ENCODE measurements at places on chromosomes 3 and 15.

DNA sequence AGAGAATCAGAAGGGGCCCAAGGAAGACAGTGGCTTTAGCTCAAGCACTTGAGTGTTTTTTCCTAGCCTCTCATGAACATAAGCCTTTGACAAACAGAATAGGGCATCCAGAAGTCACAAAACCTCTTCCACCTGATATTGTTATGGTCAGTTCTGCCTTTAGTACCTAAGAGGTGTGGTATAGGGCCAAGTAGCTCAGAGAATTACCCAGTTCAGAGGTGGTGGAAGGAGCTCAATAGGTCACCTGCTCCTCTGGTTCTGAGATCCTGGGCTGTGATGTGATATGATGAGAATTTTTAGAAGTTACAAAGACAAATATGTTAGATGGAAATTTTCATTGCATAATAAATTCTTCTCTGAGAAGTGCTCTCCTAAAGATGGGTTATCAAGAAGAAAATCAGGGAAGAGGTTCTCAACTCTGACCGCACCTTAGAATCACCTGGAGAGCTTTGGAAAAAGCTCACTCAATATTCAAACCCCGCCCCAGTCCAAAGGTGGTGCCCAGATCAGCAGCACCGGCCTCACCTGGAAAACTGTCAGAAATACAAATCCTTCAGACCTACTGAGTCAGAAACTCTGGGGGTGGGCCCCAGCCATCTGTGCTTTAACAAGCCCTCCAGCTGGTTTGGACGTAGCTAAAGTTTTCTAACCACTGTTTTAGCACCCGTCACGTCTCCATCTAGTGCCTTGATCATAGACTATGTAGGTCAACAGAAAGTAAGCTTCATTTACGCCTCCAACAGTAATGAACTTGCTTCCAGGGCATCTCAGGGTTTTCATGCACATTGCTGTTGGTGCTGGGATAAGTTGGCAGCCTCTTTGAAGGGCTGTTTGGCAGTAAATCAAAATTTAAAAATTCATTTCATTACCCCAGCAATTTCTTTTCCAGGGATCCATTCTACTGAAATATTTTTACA lies 101.3 kb downstream of the MYH15 start:
- no peak for DNase-seq

GRCh38 chr3:112127522-112128494 lies 5.2 kb downstream of the GCSAM start:
- no peak for DNase-seq

- no peak for DNase-seq
Observed at GRCh38 chr3:66585520-66586095, 84.8 kb upstream of the LRIG1 start.

DNA sequence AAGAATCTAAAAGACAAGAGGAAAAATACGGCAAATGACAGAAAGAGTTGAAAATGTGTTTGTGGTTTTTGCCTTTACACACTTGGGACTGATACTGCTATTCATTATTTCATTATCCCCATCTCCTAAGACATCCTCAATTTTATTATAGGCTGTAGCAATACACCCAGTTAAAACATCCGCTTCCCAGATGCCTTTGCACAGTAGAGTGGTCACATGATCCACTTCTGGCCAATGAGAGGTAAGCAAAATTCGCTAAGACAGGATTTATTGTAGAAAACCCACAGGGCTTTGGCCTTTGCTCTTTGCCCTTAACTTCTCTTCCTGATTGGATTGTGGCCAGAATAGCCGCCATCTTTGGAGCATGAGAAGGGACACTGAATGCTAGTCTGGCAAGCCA lies 53.2 kb upstream of the BOC start:
- no peak for DNase-seq

DNA sequence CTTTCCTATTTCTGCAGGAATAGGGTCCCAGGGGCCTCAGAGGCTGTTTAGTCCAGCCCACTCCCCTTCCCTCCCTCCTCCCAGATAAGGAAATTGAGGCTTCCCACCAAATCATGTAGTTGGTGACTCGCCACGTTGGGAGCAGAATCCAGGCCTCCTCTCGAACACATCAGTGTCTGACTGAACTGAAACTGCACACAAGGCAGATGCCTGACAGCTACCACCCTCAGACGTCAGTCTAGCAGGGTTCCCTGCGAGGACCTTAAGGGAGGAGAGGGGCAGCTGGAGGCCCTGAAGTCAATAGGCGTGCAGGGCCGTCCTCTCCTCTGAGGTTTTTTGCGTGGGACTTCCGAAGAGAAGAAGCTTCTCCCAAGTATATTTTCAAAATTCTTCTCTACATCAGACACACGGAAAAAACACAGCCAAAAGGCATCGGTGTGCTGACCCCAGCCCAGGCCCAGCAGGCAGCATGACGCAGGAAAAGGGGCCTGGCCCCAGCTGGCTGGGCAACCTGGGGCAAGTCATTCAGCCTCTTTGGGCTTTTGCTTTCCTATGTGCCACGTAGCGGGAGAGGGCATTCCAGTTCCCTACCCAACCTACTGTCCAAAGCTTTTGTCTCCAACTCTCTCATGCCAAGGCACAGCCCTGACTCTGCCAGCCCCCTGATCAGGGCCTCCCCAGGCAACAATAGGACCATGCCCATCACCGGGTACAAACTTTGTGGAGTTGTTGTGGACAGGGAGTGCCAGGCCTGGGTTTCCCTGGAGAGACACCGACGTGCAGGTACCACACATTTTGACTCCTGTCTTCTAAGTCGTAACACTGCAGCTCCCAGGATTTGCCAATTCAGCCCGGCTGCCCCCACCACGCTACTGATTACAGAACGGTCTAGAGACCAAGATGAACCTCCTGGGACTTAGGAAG lies 283.1 kb downstream of the XXYLT1 start:
- DNase-seq: no peak

DNA sequence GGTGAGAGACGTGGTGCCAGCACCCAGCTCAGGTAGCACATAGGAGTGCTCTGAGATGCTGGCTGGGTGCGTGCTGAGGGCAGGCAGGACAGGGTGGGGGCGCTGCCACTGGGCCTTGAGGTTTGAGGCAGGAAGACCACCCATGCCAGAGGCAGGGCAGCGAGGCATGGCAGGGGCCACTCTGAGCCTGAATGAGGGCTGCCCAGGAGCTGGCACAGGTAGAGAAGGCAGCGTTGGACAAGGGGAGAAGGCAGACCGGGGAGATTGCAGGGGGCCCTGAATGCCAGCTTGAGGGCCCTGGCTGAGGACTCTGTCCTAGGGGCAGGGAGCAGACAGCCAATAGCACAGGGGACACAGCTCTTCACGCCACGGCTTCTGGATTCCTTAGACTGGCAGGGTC lies 50.2 kb downstream of the ADAMTS7 start:
- no peak for DNase-seq

GRCh38 chr15:67899596-67900283 lies 59.9 kb upstream of the RNU6-1 start:
- no peak for DNase-seq

- DNase-seq: no peak
Observed at GRCh38 chr15:77858792-77859490, 218.6 kb downstream of the TBC1D2B start.

DNA sequence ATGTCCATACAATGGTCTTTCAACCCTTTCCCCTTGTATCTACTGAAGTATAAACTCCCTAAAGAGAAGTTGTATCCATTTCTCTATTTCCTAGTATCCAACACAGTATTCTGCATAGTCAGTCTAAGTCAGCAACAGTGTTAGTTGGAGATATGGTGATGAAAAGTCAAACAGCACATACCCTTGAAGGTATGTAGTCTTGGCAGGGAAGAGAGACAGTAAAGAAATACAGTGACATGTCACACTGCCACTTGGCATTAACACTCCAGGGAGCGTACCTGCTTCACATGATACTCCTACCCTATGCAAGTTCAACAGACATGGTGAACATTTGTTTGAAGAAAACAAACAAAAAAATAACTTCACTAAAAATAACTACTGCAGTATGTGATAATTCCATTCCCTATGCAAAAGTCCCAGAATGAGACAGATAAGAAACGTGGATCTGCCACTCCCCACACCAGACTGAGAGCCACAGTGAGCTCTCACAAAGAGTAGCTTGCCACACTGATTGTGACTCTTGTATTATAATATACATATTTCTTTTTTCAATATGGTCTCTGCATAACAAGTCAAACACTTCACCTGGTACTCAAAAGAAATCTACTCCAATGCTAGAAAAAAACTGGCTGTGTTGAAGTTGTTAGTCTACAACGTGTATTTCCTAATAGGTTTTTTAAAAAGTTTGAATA lies 5.9 kb downstream of the PDCD10 start:
- no peak for DNase-seq

- DNase-seq: no peak
Observed at GRCh38 chr3:71395927-71396695, 187.4 kb downstream of the FOXP1 start.

All from GOT3 (cell line).